ENCODE measurements at places on chromosomes 7 and 10.
A peak's percentile ranks its signal among the peaks of the same experiment; 100 is the strongest.

DNA sequence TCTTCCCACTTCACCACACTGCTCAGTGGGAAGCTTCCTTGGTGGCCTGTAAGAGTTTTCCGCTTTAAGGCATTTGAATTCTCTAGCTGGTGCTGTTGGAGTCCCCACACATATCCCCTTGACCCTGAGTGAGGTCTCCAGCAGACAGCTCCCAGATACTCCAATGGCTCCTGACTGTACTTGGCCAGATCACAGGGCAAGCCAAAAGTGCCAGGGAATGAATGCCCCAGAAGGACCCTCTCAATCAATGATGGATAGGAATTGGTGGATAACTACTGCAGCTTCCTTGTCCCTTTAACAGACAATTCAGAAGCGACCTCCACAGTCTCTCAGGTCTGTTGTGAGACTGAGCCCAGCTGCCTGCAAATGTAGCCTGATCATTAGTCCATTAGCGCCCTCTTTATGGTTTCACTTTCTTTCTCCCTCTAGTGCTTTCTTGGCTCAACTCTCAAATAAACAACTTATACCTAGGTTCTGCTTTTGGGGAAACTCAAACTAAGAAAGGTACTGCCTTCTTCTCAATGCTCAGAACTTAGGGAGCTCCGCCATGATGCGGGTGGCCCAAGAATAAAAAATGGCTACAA lies 283.0 kb downstream of the TCF7L2 start:
- DNase-seq = no peak

DNA sequence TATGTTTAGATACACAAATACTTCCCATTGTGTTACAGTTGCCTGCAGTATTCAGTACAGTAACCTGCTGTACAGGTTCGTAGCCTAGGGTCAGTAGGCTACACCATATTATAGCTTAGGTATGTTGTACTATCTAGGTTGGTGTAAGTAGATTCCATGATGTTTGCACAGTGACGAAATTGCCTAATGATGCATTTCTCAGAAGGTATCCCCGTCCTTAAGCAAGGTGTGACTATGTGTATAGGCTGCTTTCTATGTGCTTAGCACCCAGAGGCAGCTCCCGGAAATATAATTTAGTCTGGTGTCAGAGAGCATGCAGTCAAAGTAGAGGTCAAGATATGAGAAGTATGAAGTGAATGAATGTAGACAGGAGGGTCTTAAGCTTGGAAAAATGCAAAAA lies 9.8 kb downstream of the MAPK8 start:
- no peak for DNase-seq

GRCh38 chr7:95246831-95247370 lies 77.4 kb downstream of the PON1 start:
- no peak for DNase-seq

DNA sequence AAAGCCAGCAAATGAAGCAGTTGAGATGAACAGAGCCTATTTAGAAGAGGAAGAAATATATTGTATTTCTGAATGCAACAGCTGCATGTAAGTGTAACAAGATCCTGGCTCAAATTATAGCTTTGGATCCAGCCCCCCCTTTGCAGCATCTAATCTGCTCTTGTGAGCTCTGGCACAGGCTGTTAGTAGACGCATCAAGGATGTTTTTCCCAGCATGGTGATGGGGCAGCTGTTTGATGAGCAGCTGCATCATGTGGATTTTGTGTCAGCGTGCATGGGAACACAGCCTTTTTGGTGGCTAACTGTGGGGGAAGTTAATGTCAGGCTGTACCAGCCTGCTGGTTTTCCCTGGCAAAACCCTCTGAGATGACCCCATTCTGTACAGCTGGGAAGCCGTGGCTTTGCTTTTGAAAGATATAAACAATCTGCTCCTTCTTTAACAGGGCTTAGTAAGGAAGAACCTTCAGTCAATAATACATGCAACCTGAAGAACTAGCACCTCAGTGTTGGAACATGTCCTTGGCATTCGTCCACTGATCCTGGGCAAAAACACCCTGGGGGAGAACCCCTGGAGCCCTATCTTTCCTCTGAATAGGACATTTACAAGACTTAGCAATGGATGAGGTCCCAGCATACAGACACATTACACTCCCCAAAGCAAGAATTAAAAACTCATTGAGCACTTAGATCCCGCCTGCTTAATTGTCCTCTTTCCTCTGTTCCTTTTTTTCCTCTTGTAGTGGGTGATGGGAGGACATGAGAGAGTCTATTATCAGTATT lies 70.6 kb downstream of the NPS start:
- DNase-seq = no peak

DNA sequence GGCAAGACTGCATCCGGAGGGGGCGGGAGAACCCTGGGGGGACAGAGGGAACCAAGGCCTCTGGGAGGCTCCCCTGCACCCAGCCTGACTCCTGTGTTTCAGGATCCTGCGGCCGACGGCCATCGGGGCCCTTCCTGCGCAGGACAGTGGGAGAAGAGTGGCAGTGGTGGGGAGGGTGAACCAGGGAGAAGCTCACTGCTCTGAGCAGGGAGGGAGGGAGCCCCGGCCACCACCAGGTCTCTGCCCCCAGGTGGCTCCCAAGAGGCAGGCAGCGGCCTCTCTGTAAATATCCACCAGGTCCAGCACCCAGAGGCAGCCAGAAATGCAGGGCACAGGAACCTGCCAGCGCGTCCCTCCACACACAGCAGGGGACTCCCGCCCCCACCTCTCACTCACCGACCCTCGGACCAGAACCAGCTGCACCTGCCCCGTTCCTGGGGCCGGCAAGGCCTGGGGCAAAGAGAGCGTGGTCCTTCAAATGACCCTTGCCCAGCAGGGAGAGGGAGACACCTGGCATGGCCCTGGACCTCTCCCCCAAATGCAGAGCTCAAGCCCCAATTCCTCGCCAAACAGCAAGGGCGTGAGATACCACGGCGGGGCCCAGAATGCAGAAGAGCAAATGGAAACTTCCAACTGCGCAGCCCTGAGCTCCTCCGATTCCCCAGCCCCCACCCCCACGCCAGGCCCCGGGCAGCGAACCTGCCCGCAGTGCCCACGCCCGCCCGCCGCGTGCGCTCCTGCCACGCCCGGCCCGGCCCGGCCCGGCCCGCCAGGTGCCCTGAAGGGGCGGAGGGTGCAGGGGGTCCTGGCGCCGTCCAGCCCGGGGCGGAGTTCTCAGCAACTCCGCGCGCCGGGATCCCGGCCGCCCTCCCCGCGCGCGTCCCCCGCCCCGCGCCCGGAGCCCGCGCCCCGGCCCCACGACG lies 805 bp downstream of the RASGEF1A start:
- peak; percentile 9 for DNase-seq

GRCh38 chr10:33570495-33570894 lies 236.0 kb upstream of the NRP1 start:
- no peak for DNase-seq
